ENCODE measurements at places on chromosomes 12 and 14.

DNA sequence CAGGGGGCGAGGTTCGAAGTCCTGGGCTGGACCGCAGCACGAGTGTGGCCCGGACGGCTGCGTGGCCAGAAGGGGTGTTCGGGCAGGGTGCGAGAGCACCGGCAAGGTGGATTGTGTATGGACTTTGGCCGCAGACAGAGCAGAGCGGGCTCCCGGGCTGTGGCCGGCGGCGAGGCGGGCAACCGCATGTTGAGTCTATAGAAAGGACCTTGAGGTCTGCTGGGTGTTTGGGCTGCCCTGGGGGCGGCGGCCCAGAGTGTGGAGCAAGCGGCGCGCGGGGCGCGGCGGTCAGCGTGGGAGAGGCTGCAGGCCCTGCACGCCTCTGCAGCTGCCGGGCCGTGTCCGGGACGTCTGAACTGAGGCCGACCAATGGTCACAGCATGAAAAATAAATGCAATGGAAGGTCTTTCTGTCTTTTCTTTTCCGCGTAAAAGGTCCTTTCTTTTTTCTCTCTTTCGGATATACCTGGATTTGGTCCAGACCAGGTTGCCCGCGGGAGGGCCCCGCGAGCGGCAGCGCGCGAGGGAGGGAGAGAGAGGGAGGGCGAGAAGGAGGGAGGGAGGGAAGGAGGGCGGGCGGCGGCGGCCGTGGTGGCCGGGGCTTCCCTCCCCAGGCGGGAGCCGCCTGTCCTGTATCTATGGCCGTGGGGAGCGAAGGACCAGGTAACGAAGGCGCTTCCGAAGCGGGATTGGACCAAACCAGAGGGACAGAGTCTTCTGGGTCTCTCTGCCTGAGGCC lies 5.5 kb upstream of the HOXC9 start:
- no peak for DNase-seq

DNA sequence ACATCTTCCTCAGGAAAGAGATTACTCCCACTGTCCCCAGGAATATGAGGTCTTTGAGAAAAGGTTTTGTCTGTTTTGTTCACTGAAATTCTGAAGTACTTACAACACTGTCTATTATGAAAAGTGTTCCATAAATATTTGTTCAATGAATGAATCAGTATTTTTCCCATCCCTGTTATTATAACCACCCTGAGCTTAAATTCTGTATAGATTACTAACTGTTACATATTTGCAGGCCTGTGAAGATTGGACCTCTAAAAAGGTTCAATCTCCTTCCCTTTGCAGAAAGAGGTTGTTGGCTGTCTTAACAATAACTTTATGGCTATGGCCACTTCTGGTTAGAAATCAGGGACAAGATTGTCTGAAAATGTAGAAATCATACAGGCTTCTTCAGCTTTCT lies 174.5 kb upstream of the NPAS3 start:
- DNase-seq, result no peak

GRCh38 chr14:73743431-73743931 lies 29.3 kb upstream of the PNMA1 start:
- no peak for DNase-seq

DNA sequence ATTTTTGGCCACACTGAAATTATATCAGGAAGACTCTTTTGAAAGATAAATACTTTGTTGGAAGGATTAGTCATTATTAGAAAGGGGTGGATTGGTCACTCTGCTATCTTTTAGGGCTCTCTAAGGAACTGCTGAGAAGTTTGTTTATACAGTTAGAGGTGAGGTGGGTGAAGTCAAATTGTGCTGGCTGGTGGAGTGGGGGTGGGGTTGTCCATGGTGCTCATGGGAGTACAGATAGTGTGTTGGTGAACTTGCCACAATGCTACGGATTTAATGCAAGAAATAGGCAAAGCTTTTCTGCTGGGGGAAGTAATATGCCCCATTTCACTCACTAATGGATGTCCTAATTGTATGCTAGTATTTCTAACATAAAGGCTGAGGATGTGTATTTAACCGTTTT lies 35.8 kb downstream of the SUSD6 start:
- no peak for DNase-seq

- no peak for DNase-seq
These were observed 93.9 kb downstream of the SLC16A7 start for GRCh38 chr12:59689776-59690175.

DNA sequence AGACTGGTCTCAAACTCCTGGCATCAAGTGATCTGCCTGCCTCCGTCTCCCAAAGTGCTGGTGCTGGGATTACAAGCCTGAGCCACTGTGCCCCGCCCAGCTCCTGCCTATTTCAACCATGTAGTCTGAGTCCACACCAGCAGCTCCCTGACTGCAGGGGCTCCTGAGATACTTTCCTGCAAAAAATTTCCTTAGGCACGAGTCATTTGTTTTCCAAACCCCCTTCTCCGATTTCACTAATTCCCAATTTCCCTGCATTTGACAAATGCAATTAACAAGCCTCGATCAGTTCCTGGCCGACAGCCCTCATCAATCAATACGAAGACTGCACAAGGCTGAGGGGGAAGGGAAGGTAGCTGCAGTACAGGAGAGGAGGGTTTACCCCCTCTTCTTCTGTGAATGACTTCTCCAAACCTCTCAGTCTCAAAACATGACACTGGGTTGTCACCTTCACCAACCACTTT lies 10.1 kb downstream of the PSMB5 start:
- no peak for DNase-seq
